Lung (tissue), 17 donors: ENCODE measurements at places on chromosomes 1 and 21.
A peak's percentile ranks its signal among the peaks of the same experiment; 100 is the strongest.

- DNase-seq = no peak
Observed at GRCh38 chr1:41215623-41216022, 26.5 kb downstream of the SCMH1 start.

- no peak for DNase-seq
Observed at GRCh38 chr1:236348071-236348470, 46.0 kb upstream of the EDARADD start.

DNA sequence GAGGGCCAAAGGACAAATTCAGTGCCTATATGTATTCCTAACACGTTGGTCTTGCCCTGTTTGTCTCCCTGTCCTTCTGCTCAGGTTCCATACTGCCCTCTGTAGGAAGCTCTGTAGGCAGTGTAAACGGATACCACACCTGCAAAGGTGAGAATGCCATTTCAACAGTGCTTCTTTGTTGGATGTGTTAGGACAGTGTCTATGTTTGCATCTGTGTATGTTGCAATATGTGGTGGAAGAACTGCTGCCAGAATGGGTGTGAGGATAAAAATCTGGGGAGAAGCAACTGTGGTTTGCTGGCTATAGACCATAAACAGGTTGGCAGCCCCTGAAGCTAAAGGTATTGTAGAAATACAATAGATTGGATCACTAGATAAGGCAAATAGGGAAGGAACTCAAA lies 113.1 kb upstream of the BMP8A start:
- DNase-seq = no peak

- DNase-seq = no peak
Observed at GRCh38 chr1:17598251-17598650, 58.8 kb downstream of the ARHGEF10L start.

- DNase-seq = no peak
Observed at GRCh38 chr1:173934440-173934839, 17.3 kb upstream of the SERPINC1 start.

DNA sequence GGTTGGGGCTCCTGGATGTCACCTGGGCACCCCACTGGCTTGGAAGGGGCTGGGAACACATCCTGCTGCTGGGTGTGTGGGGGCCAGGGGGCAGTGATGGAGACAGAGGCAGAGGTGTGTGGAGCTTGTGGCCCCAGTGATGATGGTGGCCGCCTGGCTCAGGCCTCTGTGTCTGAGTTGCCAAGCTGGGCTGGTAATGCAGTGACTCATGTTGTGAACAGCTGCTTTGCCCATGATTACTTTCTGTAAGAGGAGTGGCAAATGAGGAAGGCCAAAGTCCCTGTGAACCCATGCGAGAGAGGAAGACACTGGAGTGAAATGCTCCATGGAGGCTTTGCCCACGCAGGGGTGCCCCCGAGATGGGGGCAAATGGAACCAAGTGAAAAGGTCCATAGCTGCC lies 86.8 kb downstream of the KCNJ6 start:
- no peak for DNase-seq

GRCh38 chr1:186463511-186463910 lies 2.6 kb upstream of the PDC start:
- DNase-seq = no peak

DNA sequence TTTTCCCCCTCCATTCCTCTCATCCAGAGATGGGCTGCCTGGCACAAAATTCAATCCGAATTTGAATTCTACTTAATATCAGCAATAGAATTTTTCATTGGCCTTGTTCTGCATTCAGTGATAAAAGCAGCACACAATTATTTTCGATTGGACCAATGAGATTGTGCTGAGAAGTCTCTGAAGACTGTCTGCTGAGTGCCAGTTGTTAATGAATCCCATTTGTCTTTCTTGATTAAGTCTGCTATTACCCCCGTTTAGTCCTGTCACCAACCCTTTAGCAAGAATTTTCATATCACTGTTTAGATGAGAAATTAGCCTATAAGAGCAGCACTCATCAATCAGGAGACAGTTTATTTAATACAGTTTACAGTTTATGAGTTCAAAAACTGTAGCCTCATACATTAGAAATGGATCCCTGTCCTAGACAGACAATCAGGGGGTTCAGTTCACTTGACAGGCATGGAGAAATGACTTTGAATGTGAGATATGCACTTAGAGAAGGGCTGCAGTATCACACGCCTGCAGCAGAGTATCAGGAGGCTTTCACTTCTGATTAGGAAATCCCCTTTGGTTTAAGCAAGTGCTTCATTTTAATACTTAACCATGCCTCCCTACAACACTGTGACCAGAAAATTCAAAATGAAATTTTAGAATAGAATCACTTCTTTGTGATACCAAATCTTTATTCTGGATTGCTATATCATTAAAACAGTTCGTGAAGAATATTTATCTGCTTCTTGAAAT lies 304.7 kb upstream of the PTBP2 start:
- peak; percentile 20 for DNase-seq

GRCh38 chr1:201883266-201883665 lies 5.4 kb upstream of the SHISA4 start:
- no peak for DNase-seq
